Large intestine (tissue), 12 donors: ENCODE measurements at places on chromosomes 3 and 15. TPM values are rescaled to one million over a fixed set of nuclear protein-coding genes. Genes with fewer than 3 reads are reported as not detected.

Gene SLC4A7
- polyA plus RNA-seq, result 24.6 TPM

Gene ALDH1A3
- polyA plus RNA-seq, result 23.8 TPM

Gene AQP9
- 0.27 TPM for polyA plus RNA-seq

Gene PFKFB4
- 17.3 TPM for polyA plus RNA-seq

Gene TYRO3
- polyA plus RNA-seq, result 36.6 TPM

Gene ARL8B
- polyA plus RNA-seq, result 68.0 TPM

Gene FBXO40
- not detected for polyA plus RNA-seq

Gene FAM3D
- polyA plus RNA-seq, result 6.2 TPM

Gene IDH2
- polyA plus RNA-seq, result 85.2 TPM

Gene MAGEL2
- 2.0 TPM for polyA plus RNA-seq
